ENCODE measurements at places on chromosomes 4 and X.

DNA sequence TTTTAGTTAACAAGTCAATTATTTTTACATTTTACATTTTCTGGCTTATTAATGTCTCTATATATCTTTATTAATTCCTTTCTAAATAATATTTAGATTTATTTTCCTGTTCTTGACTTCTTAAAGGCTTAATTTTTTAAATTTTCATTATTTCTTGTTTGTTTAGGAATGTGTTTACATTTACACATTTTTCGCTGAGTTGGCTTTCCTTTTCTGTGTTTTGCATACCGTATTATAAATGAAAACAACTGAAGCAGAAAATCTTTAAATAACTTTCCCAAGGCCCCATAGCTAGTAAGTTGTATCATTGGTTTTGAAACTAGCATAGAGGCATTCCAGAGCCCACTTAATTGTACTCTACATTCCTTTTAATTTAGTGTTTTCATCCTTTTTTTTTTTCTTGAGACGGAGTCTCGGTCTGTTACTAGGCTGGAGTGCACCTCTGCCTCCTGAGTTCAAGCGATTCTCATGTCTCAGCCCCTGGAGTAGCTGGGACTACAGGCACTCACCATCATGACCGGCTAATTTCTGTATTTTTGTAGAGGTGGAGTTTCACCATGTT is 261.6 kb downstream of the IQCM start:
- no peak for DNase-seq

DNA sequence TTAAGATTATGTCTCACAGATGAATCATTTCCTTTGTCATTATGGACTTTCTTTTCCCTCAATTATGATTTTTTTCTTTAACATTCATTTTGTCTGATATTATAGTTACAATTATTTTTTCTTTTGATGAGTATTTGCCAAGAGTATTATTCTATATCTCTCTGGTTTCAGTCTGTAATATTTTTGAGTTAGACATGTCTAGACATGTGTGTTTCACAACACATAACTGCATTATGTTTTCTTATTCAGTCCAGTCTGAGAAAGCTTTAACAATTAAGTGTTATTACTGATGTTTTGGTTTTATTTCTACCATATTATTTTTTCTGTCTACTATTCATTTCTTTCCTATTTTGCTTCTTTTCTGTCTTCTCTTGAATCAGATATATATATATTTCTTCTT is 108.3 kb upstream of the MID1IP1 start:
- no peak for DNase-seq

DNA sequence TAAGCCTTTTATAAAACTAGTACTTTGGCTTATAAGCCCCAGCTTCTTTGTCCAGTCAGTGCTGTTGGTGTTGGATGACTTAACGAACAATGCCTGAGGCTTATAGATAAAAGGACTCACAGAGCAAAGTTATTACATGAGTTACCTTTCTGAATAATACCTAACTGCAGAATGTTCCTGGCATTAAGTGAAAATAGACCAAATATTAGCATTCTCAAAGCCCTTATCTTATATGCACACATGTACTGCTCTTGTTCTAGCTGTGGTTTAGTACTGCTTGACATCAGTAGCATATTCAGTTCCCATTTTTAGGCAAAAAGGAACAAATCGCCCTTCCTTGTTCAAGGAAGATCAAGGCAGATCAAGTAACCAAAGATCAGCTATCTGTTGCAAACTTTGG is 131.6 kb downstream of the ZNF330 start:
- no peak for DNase-seq

DNA sequence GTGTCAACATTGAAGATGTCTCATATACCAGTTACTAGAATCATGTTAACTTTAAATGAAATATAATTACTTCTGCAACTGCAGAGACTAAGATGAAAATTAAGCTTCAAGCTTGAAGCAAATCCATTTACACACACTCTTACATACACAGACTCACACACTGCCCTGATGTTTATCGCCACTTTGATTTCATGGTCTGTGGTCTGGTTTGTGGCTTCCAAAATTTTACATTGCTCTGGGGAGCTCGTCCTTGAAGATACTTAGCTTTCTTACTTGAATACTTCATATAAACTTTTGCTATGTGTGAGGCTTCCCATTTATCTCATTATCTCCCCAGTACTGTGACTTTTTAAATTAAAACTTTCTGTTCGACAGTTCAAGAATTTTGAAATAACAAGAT is 35.8 kb downstream of the ARHGEF38 start:
- no peak for DNase-seq

GRCh38 chr4:168077726-168078239 is 14.6 kb upstream of the ANXA10 start:
- no peak for DNase-seq

DNA sequence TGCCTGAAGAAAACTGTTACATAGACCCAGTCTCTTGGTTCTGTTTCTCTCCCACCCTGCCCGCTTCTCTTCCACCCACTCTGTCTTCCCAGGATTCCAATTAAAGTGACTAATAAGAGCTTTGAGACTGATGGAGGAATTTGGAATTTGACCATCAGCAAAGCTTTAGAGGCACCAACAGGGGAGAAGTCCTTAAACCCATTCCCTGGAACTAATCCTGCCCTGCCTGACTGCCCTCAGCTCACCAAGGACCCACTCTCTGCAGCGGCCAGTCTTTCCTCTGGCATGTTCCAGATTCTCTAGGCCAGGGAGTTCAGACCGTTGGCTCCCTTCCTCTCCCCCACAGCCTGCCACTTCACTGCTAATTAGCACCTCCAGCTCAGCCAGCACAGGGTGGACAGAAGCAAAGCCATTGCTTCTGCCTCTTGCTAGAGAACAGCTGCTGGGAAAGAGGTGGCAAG is 23.9 kb downstream of the SCD5 start:
- no peak for DNase-seq

DNA sequence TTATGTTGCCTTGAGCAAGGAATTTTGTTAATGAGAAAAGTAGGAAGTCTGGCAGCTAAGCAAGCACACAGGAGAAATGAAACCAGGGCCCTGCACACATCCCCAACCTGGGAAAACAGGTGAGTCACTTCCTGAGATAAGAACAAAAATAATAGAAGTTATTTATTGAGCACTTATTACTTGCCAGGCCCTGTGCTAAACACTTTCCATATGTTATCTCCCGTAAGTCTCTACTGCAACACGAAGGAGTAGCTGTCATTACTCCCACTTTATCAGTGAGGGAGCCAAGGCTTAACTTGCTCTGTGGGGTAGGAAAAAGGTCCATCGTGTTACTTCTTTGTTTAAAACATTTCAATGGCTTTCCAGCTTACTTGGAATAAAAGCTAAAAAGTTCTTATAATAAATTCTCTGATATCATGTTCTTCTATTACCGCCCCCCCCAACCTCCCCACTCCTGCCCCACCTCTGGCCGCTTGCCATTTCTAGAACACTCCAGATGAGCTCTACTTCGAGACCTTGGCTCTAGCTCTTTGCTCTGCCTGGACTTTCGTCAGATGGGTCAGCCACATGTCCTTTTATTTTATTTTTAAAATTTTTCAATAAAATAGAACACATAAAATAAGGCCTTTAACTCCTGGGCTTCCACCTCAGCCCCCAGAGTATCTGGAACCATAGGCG is 36.3 kb upstream of the PLAC8 start:
- no peak for DNase-seq

DNA sequence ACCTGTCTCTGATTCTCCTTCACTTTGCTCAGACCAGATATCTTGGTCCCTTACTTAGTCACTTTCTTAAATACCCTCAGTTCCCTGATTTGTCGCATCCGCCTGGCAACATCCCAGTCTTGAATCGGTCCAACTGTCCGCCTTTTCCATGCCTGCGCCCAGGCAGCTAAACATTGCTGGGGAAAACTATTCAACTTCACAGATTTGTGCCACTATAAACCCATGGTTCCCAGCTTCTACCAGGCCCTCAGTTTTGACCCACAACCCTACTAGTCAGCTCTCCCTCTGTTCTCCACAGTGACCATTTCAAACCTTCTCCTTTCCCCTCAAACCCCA is 451 bp upstream of the FGD1 start:
- no peak for DNase-seq

DNA sequence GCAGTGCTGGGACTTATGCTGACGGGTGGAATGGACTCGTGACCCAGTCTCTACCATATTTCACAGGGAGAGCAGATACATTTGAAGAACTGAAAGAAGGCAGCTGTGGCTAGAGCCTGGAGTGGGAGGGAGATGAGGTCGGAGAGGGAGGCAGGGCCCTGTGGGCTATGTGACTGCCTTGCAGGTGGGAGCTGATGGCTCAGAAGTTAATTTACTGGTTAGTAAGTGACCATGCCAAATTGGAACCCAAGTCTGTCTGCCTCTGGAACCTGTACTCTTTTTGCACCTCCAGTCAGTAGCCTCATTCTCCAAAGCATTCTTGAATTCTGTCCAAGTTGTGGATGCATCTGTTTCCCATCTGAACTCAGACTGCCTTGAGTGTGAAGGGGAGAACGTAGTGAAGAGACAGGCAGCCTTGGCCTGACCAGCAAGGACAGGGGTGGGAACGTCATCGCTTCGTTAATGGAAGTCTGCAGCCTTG is 92.3 kb downstream of the REPS2 start:
- no peak for DNase-seq

DNA sequence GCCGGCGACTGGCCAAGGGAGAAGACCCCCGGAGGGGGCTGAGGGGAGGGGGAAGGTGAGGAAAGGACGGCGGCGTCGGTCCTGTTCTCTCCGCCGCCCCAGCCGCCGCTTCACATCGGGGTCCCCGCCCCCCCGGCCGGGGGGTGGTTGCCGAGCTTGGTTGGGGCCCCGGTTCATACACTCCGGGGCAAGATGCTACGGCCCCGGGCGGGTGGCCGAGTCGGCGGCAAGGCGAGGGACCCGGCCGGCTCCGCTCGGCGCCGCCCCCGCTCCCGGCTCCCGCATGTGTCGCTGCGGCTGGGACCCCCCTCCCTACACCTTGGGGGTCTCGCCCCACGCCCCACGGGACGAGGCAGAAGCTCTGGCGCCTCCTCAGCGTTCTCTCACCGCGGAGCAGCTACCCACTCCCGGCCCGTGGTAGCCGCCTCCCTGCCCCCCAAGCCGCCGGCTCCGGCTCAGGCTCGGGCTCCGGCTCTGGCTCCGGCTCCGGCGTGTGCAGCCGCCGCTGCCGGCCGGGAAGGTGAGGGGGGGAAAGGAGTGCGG is 461 bp downstream of the FBXW7 start:
- no peak for DNase-seq

DNA sequence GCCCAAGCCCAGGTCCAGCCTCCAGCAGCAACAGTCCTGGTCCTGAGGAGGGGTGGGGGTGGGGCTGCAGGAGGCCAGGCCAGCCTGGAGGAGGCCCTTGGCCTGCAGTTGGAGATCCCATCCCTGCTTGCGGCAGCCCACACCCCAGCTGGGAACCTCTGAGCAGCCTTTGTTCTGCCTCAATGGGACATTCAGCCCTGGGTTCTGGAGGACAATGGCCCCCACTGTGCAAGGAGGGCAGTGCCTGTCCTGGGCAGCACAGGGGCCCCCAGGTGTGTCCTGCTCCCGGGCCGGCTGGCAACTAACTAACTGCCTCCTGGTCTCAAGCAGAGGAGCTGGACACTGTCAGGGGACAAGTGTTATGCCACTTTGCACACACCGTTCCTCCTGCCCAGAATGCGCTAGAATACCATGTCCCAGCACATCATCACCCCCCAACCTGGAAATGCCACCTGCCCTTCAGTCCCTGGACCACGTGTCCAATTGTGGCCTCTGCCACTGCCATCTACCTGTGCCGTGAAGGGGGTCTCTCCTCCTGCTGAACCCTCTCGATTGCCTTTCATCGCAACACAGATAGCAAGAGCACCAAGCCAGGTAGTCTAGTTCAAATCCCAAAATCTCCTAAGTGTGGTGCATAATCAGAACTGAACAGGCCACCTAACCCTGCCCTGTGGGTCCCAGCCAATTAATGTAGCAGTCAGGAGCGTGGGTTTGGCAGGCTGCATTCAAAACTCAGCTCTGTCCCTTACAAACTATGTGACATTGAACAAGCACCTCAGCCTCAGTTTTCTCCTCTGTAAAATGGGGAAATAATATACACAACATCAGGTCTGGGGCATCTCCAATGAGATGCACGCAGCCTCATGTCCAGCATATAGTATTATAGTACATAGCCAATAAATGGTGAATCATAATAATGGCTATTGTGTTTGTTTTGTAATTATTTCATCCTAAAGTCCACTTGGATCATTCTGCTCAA is 8.8 kb downstream of the PPP2R2C start:
- no peak for DNase-seq

- no peak for DNase-seq
Observed at GRCh38 chr4:20015636-20016224, 236.0 kb upstream of the SLIT2 start.

DNA sequence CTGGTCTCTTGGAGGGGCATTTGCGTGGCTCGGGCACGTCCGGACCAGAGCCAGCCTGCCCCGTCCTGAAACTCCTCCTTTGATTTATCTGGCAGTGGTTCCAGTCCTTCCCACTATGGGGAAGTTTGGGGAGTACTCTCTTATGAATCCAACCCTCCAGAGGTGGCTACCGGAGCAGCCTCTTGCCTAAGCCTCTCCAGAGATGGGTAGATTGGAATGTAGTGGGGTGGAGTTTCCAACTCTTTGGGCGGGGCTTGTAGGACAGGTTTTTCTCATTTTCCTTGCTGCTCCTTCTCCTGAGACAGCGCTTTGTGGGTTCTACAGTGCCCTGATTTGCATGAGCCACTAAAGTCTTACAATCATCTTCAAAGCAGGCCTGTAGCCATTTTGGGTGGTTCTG is 60.1 kb upstream of the XAGE1B start:
- DNase-seq: no peak

DNA sequence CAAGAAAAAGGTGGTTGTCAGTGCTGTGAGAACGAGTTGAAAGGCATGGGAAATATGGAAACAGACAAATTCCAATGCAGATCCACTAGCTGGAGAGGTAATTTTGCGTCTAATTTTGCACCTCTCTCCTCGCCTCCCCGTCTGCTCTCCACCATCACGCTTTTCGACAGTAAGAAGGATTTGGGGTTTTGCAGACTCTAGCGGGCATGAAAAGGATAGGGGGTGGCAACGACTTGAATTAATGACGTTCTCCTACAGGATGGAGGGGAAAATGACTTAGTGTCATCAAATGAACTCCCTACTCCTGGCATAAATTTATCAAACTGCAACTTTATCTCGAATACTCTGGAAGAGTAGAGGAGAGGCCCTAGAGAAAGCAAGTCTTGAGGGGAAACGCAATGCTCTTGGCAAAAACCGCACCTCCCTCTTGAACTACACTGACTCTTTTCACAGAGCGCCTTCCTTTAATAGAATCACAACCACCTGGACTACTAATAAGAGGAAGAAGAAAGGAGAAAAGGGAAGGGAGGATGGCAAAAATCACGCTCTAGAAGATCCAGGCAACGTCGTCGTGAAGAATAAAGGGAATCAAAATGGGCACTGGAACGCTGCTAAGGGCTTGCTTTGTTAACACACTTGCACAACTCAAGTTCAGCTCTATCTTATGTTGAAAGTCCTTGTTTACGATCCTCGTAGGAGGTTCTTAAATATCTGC is 871 bp upstream of the SLITRK2 start:
- no peak for DNase-seq

- DNase-seq: no peak
Observed at GRCh38 chr4:164177753-164178152, 576.2 kb upstream of the SMIM31 start.

- DNase-seq: no peak
Observed at GRCh38 chr4:10577018-10577417, 107.5 kb downstream of the CLNK start.
